ENCODE measurements at places on chromosomes 4 and X.
A peak's percentile ranks its signal among the peaks of the same experiment; 100 is the strongest.

DNA sequence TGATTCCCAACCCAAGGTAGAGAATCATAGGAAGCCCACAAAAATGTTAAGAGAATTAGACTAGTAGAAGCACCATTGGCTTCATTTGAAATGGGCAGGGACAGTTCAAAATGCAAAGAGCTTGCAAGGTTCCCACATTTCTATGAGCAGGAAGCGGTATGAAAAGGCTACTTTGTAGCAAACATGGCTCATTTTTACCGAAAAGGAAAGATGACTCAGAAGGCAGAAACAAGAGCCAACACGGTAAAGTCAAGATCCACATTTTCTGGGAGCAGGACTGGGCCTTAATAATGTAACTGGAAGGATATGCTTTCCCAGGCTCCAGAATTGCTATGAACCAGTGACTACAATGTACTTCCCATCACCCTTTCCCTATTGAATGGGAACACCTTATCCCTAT lies 89.5 kb downstream of the GLRA3 start:
- DNase-seq = no peak

- DNase-seq = no peak
Measured at GRCh38 chr4:153067376-153067775, 131.3 kb downstream of the FHDC1 start.

DNA sequence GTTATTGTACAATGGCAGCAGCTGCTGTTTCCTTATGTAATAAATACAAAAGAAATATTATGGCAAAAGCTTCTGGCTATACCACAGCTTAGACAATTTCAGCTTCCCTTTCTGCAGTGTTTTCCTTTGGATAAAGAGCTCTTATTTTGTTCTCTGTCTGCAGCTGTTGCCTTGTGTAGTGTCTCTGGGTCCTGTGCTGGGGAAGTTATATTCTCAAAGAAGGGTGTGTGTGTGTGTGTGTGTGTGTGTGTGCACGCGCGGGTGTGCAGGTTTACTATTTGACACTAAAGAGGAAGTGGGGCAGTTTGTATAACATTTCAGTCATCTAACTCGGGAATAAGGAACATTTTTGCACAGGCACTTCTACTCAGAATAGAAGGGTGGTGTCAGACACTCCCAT lies 83.6 kb downstream of the REPS2 start:
- no peak for DNase-seq

DNA sequence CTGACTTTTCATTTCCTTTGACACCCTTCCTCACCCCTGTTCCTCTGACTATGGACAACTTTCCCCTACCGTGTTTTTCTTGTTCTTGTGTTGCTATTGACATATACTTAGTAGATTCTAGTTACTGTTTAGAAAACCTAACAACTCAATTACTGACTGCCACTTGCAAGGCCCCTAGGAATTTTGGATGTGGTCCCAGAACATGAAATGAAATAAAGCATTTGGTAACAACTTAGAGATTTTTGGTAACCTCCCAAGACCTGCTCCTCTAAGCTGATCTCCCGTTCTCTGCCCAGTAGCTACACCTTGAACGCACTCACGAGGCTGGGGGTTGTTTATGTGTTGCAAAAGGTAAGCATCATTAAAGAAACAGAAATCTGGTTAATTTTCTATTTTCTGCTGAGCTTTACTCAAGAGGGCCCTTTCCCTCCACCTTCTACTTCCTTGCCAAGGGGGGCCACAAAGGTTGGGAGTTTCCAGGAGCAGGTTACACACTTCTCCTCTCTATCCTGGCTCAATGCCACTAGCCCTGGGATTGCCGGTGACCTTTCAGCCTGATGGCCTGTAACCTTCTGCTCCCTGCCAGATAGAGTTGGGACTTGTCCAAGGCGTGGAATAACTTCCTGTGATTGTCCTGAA lies 20.5 kb downstream of the GAB3 start:
- DNase-seq = no peak

DNA sequence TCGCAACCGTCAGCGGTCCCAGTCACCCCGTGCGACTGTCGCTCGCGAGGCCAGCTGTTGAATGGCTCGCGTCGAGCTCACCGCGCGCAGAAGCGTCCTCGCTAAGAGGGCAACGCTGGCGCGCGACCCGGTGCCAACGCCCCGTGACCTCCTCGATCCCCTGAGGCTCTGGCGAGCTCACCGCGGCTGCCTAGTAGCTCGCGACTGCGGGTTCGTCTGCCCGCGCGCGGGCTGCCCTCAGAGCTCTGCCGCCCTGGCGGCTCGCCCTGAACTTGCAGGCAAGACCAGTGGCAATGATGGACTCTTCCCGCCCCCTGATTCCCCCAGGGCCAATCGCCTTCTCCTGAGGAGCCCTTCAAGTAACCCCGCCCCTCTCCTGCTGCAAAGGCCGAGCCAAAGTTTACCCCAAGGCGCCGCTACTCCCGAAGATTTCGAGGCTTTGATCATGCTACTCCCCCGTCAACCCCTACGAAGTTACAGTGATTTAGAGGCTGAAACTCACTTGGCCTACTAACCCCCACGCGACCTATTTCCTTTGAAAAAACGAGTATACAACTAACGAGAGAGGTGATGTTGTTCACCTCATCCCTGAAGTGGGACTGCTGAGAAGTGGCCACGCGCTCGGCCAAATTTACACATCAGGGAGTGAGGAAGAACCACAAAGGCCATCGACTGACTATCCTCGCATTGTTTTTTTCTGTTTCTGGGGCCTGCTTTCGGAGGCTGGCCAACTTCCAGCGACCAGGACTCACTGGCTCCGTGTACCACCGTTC lies 37.5 kb downstream of the PGRMC1 start:
- peak; percentile 61 for DNase-seq

- no peak for DNase-seq
Measured at GRCh38 chrX:18707426-18708049, at the start of gene PPEF1. Gene PPEF1 (plus strand): TSS chrX:18707645. CDS start chrX:18707781, 136 bp downstream.

DNA sequence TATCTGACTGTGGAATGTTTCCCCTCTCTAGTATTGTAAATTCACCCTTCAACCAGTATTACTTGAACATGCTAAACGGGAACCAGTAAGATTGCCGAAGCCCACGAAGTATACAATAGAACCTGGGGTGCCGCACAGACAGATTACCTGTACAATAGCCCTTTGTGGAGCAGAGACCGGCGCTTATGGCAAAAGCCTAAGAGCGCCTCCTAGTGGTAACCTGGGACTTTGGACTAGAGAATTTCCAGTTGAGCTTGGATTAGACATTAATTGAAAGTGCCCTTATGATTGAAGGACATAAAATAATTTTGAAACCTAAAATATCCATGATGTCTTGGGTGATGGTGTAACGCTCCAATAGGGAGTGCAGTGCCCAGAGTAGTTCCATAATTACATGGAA lies 14.1 kb downstream of the ZNF157 start:
- peak; percentile 68 for DNase-seq

Measured in activated T-cell treated with anti-CD3 and anti-CD28 coated beads, Interleukin-2, amount 50 U/mL, for 72 hours (primary cell).